Left kidney (tissue), 8 donors: ENCODE measurements at places on chromosomes 3 and 15. TPM values are rescaled to one million over a fixed set of nuclear protein-coding genes. Genes with fewer than 3 reads are reported as not detected.

Gene NAA80
- 9.8 TPM for polyA plus RNA-seq

Gene C15orf62
- polyA plus RNA-seq: 3.3 TPM

Gene CASR
- polyA plus RNA-seq: 24.9 TPM

Gene CADM2
- polyA plus RNA-seq: 0.52 TPM

Gene DCBLD2
- polyA plus RNA-seq: 72.8 TPM

Gene RPL4
- polyA plus RNA-seq: 3,332 TPM

DNA sequence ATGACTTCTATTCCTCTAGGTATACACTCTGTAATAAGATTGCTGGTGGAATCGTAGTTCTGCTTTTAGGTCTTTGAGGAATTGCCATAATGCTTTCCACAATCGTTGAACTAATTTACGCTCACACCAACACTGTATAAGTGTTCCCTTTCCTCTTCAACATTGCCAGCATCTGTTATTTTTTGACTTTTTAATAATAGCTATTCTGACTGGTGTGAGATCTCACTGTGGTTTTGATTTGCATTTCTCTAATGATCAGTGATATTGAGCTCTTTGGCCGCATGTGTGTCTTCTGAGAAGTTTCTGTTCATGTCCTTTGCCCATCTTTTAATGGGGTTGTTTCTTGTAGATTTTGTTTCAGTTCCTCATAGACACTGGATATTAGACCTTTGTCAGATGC, 12.8 kb downstream of the NXPE3 start:
- no peak for DNase-seq

DNA sequence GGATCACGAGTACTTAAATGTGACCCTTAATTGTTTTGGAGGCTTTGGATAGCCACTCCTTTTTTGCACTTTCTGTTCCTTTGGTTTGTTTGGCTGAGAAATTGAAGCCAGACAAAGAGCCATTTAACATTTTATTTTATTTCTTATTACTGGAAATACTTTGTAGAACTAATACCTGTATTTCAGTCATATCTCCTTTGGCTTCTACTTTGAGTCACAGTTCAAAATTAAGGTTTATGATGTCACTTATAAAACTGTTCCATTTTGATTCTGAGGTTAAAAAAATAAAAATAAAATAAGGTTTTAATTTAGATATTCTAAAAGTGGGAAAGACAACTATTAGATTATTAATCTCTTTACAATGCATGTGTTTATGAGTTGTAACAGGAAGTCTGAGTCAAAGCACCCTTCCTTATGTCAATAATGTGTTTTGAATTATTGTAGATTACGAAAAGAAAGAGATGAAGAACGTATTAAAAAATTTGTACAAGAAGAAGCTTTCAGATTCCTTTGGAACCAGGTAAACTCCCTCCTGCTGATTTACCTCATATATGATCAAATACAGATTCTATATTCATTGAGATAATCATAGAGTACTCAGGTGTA, 16.9 kb upstream of the NXPE3 start:
- DNase-seq: no peak

GRCh38 chr15:59741274-59741906, 52.3 kb upstream of the BNIP2 start:
- no peak for DNase-seq

DNA sequence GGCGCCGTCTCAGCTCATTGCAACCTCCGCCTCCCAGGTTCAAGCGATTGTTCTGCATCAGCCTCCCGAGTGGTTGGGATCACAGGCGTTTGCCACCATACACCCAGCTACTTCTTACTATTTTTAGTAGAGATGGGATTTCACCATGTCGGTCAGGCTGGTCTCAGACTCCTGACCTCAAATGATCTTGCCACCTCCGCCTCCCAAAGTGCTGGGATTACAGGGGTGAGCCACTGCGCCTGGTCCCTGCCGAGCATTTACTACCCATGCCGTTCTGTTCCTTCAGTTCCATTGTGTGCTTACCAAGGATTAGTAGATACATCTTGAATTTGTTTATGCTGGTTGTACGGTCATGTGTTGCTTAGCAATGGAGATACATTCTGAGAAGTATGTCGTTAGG, 10.3 kb downstream of the CHD2 start:
- no peak for DNase-seq

DNA sequence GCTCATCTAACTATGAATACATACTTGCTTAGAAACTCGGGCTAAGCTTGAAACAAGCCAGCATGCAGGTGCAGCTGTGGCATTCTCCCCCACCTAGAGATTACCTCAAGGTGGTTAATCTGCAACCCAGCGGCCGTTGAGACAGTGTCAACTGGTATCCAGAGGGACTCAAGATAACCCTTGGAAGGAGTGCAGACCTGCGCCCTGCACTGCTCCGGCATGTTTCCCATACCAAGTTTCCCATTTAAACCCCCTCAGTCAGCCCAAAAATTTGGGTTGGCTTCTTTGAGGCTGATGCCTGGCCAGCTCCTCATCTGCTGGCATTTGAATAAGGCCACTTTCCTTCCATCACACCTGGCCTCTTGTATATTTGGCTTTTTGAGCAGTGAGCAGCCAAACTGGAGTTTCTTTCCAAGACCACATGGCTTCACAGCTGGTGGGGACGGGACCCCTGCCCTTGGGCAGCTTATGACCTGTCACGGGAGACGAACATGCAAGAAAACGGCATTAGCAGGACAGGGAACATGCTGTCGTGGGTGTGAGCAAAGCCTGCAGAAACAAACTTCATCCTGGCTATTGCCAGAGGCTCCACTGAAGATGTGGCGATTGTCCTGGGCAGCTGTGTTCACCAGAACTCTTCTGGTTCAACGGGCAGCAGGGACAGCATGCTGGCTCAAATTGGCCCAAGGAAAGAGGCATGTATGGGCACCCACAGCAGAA, 98.2 kb downstream of the PLXNA1 start:
- no peak for DNase-seq

- DNase-seq: no peak
These were observed 271.4 kb downstream of the ARRDC4 start for GRCh38 chr15:98231696-98232440.

DNA sequence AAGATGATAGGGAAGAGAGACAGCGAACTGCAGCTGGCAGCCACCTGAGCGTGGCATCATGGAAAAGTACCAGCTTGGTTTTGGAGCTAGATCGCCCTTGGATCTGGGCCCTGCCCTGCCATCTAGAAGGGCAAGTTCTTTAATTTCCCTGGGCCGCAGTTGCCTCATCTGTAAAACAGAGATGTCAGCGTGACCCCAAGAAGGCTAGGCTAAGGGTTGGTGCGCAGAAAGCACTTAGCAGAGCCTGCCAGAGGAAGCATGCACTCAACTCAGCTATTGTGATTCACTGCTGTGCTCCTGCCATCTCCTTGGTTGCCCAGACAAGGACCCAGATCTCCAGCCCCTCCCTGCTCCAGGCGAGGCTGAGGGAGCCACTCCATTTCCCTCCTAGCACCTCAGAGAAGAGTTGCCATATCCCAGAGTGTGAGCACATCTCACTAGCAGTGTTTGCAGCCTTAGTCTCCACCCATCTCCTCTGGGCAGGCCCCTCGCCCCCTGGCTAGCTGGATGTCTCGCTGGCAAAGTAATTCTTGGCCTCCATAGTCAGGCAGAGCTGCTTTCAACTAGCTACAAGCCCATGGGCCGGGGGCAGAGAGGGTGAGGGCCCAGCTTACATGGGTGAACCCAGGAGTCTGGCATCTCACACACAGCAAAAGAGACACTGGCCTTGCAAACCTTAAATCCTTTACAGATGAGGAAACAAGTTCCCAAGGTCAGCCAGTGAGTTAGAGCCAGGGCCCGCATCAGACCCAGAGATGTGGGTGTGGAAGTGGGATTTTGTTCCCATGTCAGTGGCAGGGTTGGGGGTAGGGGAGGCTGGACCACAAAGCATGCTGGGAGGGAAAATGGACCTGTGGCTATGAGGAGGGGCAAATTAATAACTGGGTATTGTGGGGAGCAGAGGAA, 280.7 kb upstream of the TLE3 start:
- DNase-seq: no peak

DNA sequence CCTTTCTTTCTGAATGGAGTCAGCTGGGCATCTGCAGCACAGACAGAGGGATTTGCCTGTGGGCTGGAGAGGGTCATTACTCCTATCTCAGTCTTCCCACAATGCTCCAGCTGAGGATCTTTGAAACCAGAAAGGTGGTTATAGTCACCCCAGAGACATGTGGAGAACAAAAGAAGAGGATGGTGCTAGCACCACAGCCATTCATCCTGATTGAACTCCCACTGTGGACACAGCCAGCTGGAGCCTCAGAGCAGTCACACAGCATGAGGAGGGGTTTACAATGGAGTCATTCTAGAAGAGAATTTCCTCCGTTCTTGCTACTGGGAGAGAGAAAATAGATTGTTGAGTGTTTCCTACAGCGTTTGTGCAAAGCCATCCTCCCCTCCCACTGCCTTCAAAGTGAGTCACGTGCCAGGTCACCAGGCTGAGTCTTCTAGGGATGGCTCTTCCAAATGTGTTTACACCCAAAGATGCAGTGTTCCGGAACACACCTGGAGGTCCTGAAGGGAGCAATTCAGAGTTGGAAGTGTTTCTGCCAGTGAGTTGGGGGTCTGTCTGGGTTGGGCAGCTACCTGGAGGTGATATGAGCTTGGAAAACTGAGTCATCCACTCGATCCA, 18.9 kb upstream of the GREM1 start:
- no peak for DNase-seq

DNA sequence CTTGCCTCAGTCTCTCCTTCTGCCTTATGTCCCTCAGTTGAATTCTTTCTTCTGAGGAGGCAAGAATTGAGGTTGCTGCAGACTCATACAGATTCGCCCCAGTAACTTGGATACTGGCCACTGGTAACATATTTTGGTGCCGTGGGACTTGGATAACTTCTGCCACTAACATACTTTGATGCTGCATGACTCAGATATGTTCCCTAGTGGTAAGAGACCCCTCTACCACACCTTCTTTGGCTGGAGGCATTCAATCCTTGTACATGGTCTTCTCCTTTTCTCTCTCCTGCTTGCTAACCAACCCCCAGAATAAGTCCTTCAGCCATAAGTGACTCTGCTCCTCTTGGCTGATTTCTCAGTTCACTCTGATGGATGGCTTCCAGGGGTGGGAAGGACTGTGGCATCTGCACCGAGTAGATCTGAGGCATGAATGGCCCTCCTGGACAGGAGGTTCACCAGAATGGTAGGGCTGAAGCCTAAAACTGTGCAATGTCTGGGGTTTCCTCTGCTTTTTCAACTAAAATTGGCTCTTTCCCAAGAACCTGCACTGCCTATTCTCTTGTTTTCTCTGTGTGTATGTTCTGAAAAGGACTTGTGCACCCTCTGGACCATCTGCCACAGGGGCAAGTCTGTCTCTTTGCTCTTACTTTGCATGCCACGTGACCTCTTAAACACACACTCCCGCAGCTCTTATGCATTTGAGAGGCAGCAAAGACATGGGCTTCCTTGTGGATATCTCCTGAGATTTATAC, 55.5 kb upstream of the FSTL1 start:
- no peak for DNase-seq

GRCh38 chr15:38688761-38689160, 124.1 kb upstream of the RASGRP1 start:
- DNase-seq: no peak

DNA sequence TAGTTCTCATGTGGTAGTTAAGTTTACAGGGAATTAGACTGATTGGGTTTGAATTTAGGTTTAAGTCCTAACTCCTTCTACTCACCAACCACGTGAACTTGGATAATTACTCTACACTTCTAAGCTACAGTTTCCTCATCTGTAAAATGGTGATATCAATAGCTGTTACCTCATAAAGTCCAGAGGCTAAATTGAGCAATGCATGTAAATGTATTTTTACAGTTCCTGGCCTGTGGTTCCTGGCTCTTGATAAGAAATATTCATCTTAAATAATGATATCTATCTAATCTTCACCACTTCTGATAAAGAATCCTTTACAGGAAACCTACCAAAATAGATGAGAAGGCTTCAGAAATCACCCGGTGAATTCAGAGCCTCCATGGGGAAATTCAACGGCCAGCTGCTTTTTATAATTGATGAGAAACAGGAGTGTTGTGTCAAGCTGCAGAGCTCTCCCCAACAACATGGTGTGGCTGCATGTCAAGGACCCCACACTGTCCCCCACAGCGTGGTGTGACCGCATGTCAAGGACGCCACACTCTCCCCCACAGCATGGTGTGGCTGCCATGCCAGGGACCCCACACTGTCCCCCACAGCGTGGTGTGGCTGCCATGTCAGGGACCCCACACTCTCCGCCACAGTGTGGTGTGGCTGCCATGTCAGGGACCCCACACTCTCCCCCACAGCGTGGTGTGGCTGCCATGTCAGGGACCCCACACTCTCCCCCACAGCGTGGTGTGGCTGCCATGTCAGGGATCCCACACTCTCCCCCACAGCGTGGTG, 80.8 kb upstream of the PEX5L start:
- DNase-seq: no peak

DNA sequence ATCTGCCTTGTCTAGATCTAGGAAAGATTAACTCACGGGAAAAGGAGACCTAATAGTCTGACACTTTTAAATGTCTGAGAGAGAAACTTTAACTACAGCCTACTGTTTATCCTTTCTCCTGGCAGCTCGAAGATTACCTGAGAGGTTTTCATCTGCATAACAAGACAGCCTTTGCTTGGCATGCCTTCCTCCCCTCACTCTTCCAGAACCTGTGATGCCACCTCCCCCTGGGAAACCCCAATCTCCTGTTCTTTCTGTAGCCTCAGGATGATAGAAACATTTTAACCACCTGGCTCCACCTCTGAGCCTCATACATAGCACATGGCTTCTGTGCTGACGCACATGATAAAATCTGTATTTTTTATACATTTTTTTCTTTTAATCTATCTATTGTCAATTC, 420.8 kb downstream of the CNTN6 start:
- no peak for DNase-seq
